ENCODE measurements at places on chromosomes 11 and 22.

- DNase-seq, result peak; percentile 18
Observed at GRCh38 chr11:124115782-124116616, 749 bp downstream of the VWA5A start.

DNA sequence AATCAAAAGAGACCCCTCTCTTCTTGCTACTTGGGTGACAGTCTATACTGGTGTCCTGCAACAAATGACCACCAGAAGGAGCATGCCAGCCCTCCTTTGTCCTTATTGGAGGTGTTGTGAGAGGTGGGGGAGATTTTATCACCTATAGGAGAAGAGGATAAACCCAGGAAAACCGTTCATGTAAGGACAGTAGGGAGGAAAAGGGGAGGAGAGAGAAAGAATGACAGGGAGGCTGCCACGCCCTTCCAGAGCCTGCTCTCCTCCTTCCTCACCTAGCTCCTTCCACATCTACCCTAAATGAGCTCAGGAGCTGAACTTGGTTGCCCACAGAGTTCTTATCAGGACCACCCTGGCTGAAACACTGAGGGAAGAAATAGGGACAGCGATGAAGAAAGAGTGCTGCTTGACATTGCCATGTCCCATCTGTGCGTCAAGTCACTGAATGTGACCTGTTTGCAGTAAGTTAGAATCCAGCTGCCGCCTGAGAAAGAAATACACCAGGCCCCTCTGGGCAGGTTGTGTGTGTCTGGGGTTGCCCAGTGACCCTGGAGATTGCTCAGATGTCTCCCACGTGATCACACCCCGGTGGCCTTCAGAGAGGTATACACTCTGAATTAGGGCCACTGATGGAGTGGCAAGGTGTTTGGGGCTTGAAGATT, 40.4 kb upstream of the ETS1 start:
- DNase-seq, result no peak

- DNase-seq, result no peak
Observed at GRCh38 chr11:19970944-19971343, 189.3 kb downstream of the DBX1 start.

GRCh38 chr11:70503468-70504221, 105.3 kb downstream of the CTTN start:
- DNase-seq, result no peak

- DNase-seq, result no peak
Observed at GRCh38 chr11:88704485-88704884, 361.3 kb downstream of the GRM5 start.

- no peak for DNase-seq
Observed at GRCh38 chr22:39448205-39449054, 8.4 kb upstream of the MGAT3 start.

DNA sequence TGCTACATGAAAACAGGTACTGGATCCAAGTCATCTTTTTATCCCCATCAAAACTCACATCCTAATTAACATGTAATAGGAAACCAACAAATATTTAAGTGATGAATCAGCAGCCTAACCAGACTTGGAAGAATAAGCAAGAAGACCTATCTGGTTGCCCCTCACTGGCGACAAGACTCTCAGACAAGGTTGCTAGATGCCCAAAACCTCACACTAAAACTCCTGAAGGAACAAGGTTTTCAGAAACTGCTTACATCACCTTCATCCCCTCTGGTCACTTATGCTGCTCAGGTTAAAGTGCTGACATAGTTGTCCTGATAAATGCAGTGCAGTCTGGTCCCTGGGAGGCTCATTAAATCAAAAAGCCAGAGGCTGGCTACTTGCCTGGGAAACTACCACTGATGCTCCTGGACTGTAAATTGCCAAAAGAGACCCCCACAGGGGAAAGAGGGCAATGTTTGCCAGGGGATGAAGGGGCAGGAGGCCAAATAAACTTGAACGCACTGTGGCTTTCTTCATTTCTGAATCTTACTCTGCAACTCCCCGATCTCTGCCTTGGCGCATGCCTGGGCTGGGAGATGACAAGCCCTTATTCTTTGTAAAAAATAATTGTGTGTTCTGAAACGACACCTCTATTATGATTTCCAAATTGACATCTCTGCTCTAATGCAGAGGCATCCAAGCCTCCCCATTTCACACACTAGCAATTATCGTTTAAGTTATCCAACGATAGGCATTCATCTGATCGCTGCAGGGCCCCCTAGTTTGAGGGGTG, 72.7 kb downstream of the AMBRA1 start:
- DNase-seq, result no peak
